H9 (cell line): ENCODE measurements at places on chromosomes 3 and 15. TPM values are rescaled to one million over a fixed set of nuclear protein-coding genes. Genes with fewer than 3 reads are reported as not detected.

- no peak overlapping the region for H3K4me3 ChIP-seq
- no peaks in the 10 kb centered on the region for H3K4me1 ChIP-seq
- H3K27ac ChIP-seq = no peak overlapping the region
- no peak for DNase-seq
- H3K36me3 ChIP-seq = peaks cover 75% of the 10 kb centered on the region
Observed at GRCh38 chr3:133812872-133813271, 7.3 kb downstream of the SRPRB start.

GRCh38 chr15:51366920-51367319, 25.5 kb downstream of the GLDN start:
- no peaks in the 10 kb centered on the region for H3K36me3 ChIP-seq
- no peaks in the 10 kb centered on the region for H3K4me1 ChIP-seq
- H3K27ac ChIP-seq = no peak overlapping the region
- no peak for DNase-seq

DNA sequence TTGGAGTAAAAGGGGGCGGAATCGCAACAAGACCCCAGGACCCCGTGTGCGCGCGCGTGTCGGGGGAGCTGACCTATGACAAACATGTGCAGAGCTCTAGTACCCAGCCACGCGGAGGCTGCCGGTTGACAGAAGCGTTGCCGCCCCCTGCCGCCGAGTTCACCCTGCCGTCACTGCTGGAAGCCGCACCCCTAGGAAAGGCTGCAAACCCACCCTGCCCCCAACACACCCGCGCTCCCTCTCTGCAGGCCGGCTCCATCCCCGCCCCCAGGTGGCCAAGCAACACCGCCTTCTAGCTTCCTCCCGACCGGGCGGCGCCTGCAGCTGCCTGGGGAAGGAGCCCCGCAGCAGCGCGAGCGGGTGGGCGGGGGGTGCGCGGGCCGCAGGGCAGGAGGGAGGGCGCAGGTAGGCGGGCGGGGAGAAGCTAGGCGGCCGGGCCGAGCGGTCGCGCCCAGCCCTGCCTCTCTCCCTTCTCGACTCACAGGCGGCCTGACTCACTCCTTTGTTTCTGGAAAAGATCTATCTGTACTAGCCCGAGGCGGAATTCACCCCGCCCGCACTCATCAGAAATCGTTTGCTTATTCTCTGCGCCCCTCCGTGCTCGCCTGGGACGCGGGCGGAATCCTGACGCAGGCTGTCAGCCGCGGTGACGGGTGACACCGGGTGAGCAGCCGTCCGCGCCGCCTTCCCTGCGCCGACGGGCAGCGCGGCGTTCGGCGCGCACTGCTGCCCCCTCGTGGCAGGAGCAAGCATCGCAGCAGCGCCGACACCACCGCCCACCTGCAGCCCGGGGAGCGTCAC, 160.8 kb downstream of the GAP43 start:
- no peaks in the 10 kb centered on the region for H3K27me3 ChIP-seq
- peak overlapping the region; percentile 92 for H3K4me3 ChIP-seq
- no peaks in the 10 kb centered on the region; the same call in 1 of the 2 replicates for H3K4me1 ChIP-seq

GRCh38 chr3:185024406-185024805, 128.5 kb downstream of the C3orf70 start:
- peaks cover 11% of the 10 kb centered on the region for H3K36me3 ChIP-seq
- DNase-seq = no peak
- no peak overlapping the region for H3K27ac ChIP-seq
- H3K4me3 ChIP-seq = no peak overlapping the region
- no peaks in the 10 kb centered on the region for H3K4me1 ChIP-seq

- H3K27ac ChIP-seq = no peak overlapping the region
- H3K27me3 ChIP-seq = no peaks in the 10 kb centered on the region
- H3K4me3 ChIP-seq = no peak overlapping the region
- H3K4me1 ChIP-seq = no peaks in the 10 kb centered on the region
Observed at GRCh38 chr15:33985751-33986150, 17.5 kb downstream of the CHRM5 start.

GRCh38 chr3:163384383-163384782, 1693.9 kb downstream of the SI start:
- H3K36me3 ChIP-seq = no peaks in the 10 kb centered on the region
- DNase-seq = no peak
- no peaks in the 10 kb centered on the region for H3K4me1 ChIP-seq
- H3K4me3 ChIP-seq = no peak overlapping the region
- H3K27ac ChIP-seq = no peak overlapping the region
- no peaks in the 10 kb centered on the region for H3K27me3 ChIP-seq

- no peak for DNase-seq
- H3K36me3 ChIP-seq = no peaks in the 10 kb centered on the region; the same call in 2 of the 3 replicates
- H3K4me3 ChIP-seq = no peak overlapping the region
- no peaks in the 10 kb centered on the region for H3K4me1 ChIP-seq
- H3K27ac ChIP-seq = no peak overlapping the region
Observed at GRCh38 chr15:99443056-99443756, 122.6 kb upstream of the MEF2A start.

GRCh38 chr3:89908711-89909213, 801.3 kb downstream of the EPHA3 start:
- no peaks in the 10 kb centered on the region for H3K4me1 ChIP-seq
- H3K27ac ChIP-seq = no peak overlapping the region
- no peak for DNase-seq
- H3K36me3 ChIP-seq = peaks cover 25% of the 10 kb centered on the region
- no peaks in the 10 kb centered on the region for H3K27me3 ChIP-seq

The GOLGA6L7 gene
- total RNA-seq = not detected in 2 replicates

The EOMES gene
- total RNA-seq = 1.7 and 2.0 TPM in 2 replicates

DNA sequence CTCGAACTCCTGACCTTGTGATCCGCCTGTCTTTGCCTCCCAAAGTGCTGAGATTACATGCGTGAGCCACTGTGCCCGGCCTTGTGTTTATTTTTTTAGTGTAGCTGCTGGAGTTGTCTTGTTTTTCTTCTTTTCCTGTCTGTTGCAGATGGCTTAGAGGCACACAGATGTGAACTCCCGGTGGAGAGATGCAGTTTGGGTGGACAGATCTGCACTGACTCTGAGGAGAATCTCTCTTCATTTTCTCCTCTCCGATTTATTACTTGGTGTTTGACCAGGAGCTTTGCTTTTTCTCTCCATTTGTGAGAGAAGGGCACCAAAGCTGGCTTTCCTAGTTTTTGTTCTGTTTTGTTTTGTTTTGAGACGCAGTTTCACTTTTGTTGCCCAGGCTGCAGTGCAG, 62.7 kb downstream of the USP13 start:
- H3K4me3 ChIP-seq = no peak overlapping the region
- no peak for DNase-seq
- no peak overlapping the region for H3K27ac ChIP-seq
- no peaks in the 10 kb centered on the region for H3K27me3 ChIP-seq

DNA sequence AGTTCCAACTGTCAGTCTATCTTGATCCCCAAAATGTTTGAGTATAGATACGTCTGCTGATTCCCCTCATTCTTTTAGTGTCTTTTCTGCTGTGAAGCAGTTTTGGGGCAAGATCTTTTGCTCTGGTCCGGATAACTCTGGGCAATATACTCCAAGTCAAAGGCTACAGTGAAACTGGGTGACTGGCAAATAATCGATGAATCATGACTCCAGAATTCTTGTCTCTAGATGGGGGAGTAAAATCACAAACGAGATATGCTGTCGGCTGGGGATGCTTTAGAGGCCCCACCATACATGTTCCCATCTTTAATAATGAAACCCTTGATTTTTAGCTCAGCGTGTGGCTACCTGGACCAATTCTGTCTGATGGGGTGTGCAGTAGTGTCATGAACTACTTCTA, 76.5 kb downstream of the KLF13 start:
- H3K27me3 ChIP-seq = no peaks in the 10 kb centered on the region
- no peak for DNase-seq
- no peaks in the 10 kb centered on the region; the same call in 2 of the 3 replicates for H3K36me3 ChIP-seq
- H3K4me1 ChIP-seq = no peaks in the 10 kb centered on the region

The OCA2 gene
- total RNA-seq = 0.31 and 0.44 TPM in 2 replicates

DNA sequence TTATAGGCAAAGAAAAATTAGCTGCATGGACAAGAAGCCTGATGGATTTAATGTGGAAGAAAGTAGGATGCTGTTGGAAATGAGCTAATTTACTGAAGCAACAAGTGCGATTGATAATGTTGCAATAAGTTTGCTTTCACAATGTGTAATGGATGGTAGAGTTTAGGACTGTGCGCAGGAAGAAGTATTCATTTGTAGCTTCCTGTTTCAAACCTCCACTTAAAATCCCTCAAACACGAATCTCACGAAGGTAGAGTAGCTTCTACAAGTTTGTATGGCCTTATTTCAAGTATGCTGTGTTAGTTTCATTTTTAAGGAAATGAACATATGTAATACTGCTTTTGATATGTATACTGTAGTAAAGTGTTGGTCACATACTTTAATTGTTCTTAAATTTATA, 42.3 kb downstream of the KCNH8 start:
- no peaks in the 10 kb centered on the region for H3K27me3 ChIP-seq
- H3K27ac ChIP-seq = no peak overlapping the region
- no peaks in the 10 kb centered on the region for H3K36me3 ChIP-seq

DNA sequence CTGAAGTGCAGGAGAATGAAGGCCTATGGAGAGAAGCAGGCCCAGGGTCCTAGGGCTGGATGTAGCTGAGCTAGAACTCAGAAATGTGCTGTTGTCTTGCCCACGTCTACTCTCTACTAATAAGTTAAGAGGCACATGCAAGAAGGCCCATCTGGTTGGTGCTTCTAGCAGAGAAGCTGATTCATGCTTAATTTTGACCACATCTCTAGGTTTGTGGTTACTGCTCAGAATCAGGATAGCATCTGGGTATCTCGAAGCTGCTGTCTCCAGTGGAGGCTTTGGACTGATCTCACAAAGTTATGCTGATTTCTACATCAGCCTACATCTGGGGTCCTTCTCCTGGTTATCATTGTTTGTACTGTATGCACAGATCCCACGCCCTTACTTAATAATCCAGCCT, 87.3 kb downstream of the CACNA1D start:
- H3K4me1 ChIP-seq = peaks cover 2% of the 10 kb centered on the region; the same call in 1 of the 2 replicates
- no peak overlapping the region for H3K4me3 ChIP-seq
- H3K27me3 ChIP-seq = no peaks in the 10 kb centered on the region

The GHSR gene
- not detected in 2 replicates for total RNA-seq

- H3K36me3 ChIP-seq = peaks cover 62% of the 10 kb centered on the region
- no peak for DNase-seq
- H3K27ac ChIP-seq = no peak overlapping the region
- no peak overlapping the region for H3K4me3 ChIP-seq
- H3K27me3 ChIP-seq = no peaks in the 10 kb centered on the region
Observed at GRCh38 chr3:32709346-32709745, 24.4 kb downstream of the CNOT10 start.

DNA sequence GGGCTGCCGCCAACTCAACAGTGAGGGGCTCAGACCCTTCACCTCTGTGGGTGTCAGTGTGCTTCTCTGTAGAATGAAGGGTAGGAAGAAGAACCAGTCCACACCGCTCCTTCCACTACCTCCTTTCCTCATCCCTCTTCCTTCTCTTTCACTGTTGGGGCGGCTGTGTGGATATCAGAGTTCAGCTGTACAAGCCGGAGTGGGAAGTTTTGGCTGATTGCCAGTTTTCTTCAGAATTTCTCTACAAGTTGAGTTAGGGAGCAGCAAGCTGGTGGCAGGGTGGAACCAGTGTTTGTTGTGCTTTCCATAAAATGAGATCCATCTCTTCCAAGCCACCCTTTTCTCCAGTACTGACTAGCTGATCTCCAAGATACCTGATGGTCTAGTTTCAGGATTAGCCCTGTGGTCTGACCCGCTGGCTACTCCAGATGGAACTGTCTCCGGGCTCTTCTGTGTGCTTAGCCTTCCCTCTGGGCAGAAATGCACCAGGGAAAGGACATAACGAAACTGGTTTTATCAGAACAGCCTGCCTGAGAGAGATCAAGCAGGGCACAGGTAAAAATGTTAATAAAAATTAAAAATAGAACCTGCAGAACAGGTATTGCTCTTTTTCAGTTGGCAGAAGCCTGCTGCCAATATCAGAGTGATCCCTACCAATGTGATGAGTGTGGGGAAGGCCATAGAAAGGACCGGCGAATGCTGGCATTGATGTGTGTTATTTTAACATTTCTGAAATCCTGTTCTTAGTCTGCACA, 169.9 kb upstream of the TSC22D2 start:
- H3K4me3 ChIP-seq = no peak overlapping the region
- H3K4me1 ChIP-seq = peaks cover 2% of the 10 kb centered on the region; the same call in 1 of the 2 replicates
- no peak overlapping the region for H3K27ac ChIP-seq
- no peaks in the 10 kb centered on the region for H3K36me3 ChIP-seq
- no peak for DNase-seq
